ENCODE measurements at places on chromosomes 3 and 15.
A peak's percentile ranks its signal among the peaks of the same experiment; 100 is the strongest.

GRCh38 chr15:99495430-99496301 is 70.1 kb upstream of the MEF2A start:
- no peak for DNase-seq

- no peak for DNase-seq
Observed at GRCh38 chr3:37190667-37191066, 16.3 kb upstream of the LRRFIP2 start.

DNA sequence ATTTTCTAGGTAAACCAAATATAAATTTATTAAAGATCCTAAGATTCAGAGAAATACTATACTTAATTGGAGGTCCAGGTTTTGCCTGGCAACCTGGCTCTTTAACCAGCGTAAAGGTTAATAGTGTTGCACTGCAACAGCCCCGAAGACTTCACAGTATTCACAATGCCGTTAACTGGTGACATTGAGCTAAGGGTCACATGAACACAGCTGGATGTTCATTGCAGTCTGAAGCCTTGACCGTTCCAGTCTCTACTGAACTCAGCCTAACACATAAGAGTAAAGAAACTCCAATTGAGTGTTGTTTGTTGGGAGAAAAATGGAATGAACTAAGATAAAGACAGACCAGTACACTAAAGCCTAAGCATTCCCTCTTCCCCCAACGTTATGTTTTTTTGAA is 26.8 kb downstream of the NKIRAS1 start:
- no peak for DNase-seq

DNA sequence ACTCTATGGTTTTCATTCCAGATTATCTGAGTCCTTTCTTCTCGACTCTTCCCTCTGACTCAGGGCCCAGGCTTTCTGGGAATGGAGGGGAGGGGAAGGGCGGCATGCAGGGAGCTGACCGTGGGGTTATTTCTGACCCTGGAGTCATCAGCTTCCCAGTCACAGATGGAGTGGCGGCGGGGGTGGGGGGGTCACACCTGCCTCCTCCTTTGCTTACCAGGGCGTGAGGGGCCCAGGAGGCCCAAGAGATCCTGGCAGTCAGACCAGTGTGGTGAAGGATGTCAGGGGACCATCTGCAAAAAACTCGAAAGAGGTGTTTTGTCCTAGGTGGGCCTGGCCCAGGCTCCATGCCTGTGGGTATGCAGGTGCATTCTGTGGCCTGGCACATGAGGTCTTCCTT is 996 bp upstream of the XIRP1 start:
- no peak for DNase-seq

DNA sequence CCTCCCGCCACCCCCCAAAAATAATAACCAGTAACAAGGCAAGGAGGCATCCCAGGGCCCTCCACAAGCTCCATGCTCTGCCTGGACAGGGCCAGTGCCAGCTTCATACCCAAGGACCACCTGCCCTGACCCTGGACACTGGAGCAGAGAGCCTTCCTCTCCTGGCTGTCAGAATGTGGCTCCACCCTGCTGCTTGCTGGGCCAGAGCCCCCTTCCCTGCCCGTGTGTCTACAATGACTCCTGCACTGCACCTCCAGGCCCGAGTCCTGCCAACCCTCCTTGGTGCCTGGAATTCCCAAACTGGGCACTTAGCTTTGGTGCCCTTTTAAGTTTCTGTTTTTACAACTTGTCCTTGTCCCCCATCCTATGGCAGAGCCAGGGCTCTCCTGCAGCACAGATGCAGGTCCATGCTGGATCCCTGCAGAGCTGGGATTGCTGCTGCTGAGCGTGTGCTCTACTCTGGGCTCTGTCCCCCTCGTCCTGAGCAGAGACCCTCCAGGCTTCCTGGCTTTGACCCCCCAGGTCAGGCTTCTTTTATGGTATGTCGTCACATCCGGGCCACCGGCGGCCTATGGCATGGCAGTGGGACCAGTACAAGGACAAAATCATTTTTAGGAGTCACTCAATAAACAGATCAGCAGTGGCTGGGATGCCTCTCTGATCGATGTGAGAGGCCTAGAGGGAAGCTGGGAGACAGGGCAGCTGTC is 11.4 kb upstream of the SNRPA1 start:
- no peak for DNase-seq

DNA sequence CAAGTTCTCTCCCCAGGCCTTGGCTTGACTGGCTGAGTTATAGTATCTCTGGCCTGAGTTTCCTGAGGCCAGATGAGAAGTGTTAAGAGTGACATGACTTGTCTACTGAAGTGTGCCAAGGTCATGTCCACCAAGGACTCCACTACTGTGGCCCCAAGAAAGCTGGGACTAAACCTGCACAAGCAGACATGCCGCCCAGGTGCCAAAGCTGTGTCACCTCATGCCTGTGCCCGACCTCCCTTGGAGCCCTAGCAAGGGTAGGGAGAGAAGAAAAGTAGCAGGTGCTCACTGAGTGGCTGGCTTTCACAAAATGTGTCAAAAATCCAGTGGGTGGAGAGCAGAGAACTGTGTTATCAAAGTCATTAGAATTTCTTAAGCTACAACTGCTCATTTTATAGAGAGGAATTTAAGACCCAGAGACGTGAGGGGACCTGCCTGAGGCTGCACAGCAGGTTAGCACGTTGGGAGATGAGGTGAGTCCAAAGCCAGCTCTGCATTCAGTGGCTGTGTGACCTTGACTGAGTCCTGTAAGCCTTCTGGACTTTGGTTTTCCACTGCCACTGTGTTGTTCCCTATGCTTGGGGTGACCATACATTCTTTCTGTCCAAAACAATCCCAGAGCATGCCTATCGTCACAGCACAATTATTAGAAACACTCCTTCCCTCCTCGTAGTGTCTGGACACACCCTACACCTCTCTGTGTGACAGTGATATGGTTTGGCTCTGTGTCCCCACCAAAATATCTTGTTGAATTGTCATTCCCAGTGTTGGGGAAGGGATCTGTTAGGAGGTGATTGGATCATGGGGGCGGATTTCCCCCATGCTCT is 5.0 kb upstream of the LYSMD4 start:
- no peak for DNase-seq

- no peak for DNase-seq
Observed at GRCh38 chr3:113079218-113079961, 88.6 kb downstream of the GTPBP8 start.

GRCh38 chr3:52886049-52886730 is 11.2 kb downstream of the STIMATE start:
- DNase-seq = no peak

DNA sequence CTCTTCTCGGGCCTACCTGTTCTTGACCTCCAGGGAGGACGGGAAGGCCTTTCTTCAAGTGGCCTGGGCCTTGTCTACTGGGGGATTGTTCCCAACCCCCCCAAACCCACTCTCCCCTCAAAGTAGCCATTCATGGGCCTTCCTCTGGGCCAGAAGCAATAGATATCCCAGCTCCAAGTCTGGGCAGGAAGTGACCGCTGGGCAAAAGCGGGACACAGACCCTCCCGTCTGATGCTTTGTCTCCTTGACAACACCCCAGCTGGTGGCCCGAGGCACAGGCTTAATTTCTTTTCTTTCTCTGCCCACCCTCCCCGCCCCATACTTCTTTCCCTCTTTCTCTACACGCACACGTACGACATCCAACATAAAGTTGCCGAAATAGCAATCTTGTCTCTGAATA is 41.4 kb upstream of the FEZF2 start:
- no peak for DNase-seq

- no peak for DNase-seq
Observed at GRCh38 chr15:69225355-69226022, 65.1 kb downstream of the GLCE start.

GRCh38 chr3:134576426-134576825 is 74.4 kb downstream of the KY start:
- DNase-seq = no peak

DNA sequence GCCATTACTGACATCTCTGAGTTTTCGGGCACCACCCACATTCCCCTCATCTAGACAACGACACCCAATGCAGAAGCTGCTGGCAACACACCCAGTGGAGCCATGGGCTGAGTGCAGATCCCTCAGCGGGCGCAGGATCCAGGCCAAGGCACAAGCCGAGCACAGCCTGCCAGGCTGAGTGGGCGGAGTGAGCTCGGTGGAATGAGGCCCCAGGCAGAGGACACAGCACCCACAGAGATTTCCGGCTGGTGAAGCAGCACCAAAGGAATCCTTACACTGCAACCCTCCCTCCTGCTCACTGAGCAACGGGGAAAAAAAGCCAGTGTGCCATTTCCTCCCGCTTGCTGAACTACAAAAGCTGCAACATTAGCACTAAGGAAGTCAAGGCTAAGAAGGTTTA is 34.3 kb downstream of the ZMAT3 start:
- peak; percentile 76 for DNase-seq

GRCh38 chr3:157384491-157384890 is 52.2 kb upstream of the PTX3 start:
- DNase-seq = no peak

- no peak for DNase-seq
Observed at GRCh38 chr15:90003736-90004135, 2.6 kb downstream of the ZNF710 start.

DNA sequence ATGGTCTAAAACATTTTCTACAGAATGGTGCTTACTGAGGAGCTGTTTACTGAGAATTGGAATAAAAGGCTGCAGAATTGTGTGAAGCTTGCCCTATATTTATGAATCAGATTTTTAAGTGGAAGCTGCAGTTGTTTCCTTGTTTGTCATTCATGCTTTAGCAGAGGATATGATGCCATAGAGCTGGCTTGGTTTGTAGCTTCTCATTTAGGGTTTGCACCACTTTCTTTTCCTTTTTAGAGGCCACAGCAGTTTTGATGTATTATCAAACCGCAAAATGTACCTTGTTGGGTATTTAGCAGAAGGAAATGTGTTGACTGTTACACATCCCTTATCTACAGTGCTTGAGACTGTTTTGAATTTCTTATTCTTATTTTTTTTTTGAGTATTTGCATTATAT is 66.2 kb downstream of the RASA2 start:
- no peak for DNase-seq

- no peak for DNase-seq
Observed at GRCh38 chr15:32036971-32037370, 6.7 kb downstream of the CHRNA7 start.

DNA sequence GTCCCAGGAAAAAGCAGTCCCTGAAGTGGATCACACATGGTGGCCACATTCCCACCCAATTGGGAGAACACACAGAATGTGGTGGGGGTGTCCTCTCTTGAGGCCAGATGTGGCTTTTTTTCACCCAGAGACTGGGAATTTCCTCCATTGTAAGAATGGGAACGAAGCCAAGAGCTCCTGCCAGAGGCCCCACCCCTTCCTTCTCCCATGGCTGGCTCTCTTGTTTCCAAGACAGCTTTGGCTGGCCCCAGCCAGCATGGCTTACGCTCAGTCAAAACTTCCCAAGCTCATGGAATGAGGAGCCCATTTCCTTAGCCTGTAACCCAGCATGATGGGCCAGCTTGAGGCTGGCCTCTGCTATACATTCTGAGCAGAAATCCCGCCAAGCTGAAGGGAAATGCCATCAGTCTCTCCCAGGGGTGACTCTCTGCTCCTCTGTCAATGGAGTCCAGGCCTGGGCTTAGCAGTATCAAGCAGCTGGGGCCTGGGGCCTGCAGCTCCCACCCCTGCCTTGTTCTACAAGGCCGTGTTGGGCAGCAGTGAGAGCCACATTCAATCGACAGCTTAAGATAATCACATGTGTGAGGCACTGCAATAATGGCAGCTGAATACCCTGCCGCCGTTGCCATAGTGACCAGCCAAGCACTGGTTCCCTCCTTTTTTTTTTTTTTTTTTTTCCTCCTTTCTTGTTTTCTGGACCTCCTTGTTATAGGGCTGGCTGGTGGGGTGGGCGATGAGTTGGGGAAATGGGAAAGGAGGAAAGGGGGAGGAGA is 142.4 kb downstream of the EPHB1 start:
- no peak for DNase-seq

DNA sequence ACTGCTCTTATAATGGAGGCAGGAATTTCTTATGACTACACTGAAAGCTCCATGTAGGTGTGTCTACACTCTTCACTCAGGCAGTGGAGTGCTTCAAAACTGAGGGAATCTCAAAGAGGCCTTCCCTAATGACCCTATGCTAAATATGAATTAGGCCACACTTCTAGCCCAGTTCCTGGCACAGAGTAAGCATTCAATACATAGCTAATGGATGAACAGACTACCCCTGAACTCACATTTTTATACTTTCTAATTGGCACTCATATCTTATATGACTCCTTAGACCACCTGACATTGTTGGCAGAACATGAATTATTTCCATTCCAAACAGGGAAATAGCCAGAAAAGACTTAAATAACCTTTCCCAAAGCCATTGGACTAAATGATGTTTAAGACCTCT is 3.4 kb downstream of the RARRES1 start:
- no peak for DNase-seq

DNA sequence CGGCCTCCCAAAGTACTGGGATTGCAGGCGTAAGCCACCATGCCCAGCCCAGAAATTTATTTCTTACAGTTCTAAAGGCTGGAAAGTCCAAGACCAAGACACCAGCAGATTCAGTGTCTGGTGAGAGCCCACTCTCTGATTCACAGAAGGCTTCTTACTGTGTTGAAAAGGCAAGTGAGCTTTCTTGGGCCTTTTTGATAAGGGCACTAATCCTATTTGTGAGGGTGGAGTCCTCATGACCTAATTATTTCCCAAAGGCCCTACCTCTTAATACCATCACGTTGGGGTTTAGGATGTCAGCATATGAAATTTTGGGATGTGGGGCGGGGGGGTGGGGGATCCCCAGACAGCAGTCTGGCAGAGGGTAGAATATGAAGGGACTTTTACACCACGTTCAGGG is 47.5 kb upstream of the MEX3B start:
- DNase-seq = no peak

- DNase-seq = no peak
Observed at GRCh38 chr15:75140080-75140879, 61.4 kb upstream of the C15orf39 start.

GRCh38 chr3:36762918-36763849 is 1.2 kb downstream of the DCLK3 start:
- DNase-seq = no peak

DNA sequence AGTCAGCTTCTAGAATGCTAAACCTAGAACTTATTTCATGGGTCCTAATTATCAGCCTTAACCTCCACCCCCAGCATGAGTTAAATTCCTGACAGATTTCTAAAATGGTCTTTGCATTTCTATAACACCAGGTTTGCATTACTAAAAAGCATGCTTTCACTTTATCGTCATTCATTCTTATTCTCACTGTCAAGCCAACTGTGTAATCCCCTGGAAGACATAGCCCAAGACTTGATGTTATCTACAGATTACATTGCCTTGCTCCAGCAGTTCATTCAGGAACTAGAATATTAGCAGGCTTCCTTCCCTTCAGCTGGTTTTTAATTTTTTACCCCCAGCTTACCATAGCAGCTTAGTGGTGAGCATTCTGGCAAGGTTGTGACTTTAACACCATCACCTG is 184.0 kb downstream of the SLCO3A1 start:
- DNase-seq = no peak

Data from activated T-cell treated with anti-CD3 and anti-CD28 coated beads, Interleukin-2, amount 50 U/mL, for 48 hours (primary cell).